Nucleus accumbens (tissue), 56 donors: ENCODE measurements at places on chromosomes 13 and 19.

DNA sequence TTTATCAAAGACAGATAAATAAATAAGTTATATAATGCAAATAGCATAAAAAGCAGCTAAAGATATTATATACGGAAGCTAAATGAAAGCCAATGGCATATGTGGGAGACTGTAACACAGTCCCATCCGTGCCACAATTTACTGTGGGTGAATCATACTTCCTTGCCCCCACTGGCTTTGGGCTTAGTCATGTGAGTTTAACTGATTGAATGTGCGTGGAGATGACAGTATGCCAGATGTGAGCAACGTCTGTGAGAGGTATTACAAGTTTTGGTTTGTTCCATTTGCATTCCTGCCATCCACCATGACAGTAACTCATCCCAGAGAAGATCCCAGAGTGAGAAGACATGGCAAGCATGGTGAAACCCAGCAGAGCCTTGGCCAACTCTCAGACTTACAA, 340.0 kb downstream of the SUCLA2 start:
- DNase-seq: no peak

- DNase-seq: no peak
Measured at GRCh38 chr13:26449063-26449848, 108.2 kb upstream of the WASF3 start.

DNA sequence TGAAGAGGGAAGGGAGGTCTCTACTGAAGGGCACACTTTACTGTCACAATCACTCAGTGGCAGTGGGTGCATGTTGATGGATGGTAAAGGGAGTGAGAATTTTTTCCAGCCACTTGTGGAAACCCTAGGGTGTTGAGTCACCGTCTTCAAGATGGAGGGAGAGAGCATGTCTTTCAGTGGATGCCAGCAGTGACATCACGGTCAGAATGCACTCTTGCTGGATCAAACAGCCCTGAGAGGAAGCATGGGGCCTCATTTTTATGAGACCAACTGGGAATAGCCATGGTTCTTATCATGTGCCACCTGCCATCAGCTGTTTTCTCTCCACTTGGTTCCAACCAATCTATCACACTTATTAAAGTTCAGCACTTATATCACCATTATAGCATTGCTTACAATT, 182.5 kb downstream of the KCNRG start:
- DNase-seq: no peak

DNA sequence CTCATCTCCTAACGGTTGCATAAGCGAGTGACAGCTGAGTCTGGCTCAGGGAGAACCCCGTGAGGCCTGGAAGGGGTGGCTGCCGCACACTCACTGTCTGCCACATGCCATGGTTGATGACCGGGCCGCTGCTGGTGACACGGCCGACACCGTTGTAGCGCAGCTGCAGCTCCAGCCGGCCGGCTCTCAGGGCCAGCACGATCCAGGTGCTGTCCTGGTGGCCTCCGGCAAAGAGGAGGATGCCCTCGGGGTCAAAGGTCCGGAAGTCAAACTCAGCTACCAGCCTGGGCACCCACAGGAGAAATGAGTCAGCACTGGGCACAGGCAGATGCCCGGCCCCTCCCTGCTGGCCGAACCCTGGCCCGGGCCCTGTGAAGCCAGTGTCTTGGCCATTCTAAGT, 31.7 kb downstream of the GAS6 start:
- DNase-seq: no peak

GRCh38 chr13:95641291-95642027, 3.0 kb downstream of the DZIP1 start:
- DNase-seq: no peak

DNA sequence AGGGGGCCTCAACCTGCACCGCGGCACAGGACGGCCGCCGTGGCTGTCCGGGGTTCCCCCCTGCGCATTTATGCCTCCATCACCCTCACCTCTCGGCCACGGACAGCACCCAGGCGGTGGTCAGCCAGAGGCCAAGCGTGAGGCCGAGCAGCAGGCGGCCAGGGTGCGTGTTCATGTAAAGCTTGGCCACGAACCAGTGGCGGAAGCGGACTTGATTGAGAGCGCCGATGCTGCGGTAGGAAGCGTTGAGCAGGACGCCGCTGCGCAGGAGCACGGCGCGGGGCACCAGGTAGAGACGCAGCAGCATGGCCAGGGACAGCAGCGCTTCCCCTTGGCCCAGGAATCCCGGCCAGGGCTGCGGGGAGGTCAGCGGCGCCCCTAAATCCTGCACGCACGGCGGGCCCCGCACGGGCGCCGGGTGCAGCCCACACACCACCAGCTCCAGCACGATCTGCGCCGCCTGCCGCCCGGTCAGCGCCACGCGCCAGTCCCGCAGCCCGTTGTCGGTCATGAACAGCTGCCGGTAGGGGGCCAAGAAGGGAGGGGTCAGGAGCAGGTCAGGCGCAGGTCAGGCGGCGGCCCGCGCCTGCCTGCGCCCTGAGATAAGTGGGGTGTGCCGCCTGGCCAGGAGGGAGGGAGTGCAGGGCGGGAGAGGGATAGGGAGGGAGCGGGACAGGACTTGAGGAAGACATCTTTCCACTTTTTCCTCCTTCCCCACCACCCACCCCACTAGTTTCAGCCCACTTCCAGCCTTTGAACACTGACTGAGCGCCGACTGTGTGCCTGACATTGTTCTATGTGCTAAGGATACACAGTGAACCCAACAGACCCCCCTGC, 6.5 kb downstream of the KCNN4 start:
- DNase-seq: no peak

DNA sequence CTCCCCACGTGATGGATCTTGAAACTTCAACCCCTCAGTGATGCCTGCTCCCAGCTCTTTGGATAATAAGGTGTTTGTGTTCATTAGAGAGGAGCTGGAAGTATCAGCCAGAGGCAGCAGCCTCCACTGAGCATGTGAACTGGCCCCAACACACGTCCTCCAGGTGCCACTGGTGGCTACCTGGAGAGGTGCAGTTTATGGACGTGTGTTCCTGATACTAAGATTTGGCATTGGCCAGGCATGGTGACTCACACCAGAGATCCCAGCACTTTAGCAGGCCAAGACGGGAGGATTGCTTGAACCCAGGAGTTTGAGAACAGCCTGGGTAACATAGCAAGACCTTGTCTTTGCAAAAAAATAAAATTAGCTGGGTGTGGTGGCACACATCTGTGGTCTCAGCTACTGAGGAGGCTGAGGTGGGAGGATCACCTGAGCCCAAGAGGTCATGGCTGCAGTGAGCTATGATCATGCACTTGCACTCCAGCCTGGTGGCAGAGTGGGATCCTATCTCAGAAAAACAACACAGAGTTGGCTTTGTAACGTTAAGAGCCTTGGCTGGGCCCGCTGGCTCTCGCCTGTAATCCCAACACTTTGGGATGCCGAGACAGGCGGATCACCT, 34.4 kb downstream of the SLC25A42 start:
- DNase-seq: no peak

- peak; percentile 6 for DNase-seq
Measured at GRCh38 chr19:20423381-20424197, 142.0 kb downstream of the ZNF737 start.

GRCh38 chr13:83221256-83221655, 661.0 kb downstream of the SLITRK1 start:
- DNase-seq: no peak

DNA sequence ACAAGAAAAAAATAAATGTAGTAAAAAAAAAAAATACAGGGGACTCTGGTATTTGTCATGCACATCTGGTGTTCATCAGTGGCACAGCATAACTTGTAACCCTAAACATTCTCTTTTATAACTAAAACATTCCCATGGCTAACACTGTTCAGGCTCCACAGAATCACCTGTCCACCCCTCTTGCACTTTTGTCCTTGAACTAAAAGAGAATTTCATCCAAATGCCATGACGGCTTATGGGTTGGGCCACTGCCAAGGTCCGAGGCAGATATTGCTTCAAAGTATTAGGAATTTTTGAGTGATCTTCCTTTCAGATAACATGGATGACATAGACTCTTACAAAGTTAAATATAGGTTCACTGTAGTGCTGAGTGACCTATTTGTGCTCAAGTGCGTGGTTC, 25.7 kb upstream of the SERP2 start:
- DNase-seq: no peak

GRCh38 chr19:11378319-11379189, 4.1 kb downstream of the SWSAP1 start:
- peak; percentile 22 for DNase-seq

DNA sequence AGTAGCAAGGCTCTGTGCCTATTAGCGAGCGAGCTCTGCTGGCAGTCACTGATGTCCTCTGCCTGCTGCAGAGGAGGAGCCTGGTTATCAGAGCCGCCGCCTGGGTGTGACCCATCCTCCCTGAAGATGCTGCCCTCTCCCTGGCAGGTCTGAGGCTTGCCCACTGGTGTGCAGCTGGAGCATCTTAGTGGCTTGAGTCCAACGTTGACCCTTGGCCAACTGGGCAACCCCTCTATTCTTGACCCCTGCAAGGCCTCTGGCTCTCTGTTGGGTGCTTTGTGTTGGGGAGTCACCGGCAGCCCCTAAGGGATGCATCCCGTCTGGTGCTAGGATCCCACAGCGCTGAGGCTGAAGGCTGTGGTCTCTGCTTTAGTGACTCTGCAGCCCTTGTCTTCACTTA, 277.9 kb upstream of the SOX1 start:
- DNase-seq: no peak

DNA sequence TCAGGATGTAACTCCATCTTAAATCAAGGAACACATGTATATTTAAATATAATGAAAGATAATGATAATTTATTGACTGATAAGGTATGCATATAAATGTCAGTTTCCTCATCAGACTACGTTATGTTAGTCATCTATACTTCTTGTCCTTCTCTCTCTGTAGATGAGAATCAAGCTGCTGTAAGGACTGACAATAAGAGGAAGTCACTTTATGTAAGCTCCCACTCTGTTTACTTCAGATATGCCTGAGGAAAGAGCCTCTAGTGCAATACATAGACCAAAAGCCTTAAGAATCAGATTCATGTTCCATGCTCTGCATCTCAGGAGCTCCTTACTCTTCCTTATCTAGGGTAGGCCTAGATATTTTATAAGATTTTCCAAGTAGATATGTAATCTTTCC, 9.6 kb upstream of the SLITRK6 start:
- DNase-seq: no peak

DNA sequence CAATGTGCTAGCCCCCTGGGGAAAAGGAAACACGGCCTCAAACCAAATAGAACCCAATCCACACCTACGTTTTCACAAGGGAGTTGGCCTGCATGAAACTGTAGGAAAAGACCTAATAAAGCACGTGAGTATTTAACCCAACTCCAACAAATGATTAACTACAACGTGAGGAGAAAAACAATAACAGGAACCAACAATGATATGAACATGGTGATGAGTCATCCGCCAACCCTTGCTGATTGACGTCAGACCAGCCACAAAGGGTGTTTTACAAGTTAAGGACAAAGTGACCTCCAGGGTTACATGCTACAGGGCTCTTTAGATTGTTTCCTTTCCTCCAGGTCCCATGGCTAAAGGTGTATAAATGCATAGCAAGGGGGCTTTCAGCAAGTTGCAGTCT, 460.5 kb downstream of the COG6 start:
- no peak for DNase-seq

GRCh38 chr19:1261798-1262622, 7.1 kb upstream of the CIRBP start:
- peak; percentile 55 for DNase-seq

GRCh38 chr19:416416-416815, 7.5 kb upstream of the C2CD4C start:
- DNase-seq: no peak

GRCh38 chr13:25218019-25218418, 45.9 kb upstream of the AMER2 start:
- DNase-seq: no peak

DNA sequence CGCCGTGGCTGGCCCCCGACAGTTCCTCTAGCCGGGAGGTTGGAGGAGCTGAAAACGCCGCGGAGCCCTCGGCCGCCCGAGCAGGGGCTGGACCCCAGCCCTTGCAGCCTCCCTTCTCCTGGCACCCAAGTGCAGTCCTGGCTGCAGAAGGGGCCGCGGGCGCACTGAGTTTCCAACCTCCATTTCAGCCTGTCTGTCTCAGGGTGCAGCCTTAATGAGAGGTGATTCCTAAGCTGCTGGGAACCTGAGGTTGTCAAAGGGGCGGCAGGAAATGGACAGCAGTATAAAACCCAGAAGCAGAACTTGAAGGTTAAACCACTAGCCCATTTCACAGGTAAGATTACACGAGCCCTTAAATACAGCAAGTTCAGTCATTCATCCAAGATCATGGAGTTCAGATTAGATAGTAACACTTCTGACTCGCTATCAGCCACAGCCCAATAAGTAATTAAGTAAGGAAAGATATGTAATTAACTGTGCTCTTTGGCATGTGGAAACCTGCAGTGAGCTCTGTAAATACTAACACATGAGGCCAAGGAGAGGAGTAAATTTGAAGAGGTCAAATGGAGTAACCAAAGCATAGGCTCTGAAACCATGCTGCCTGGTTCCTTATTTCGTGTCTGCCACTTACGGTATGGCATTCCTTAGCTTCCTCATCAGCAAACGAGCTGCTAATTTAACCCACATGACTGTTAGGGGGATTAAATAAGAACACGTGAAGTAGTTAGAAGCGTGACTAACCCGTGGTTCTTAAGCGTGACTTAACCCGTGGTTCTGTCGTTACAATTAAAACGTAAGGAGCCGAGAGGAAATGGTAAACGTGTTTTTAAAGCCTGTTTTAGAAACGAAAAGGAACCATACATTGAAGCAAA, 686 bp downstream of the SETDB2 start:
- DNase-seq: no peak

GRCh38 chr19:40872209-40872608, 9.8 kb downstream of the CYP2A7 start:
- DNase-seq: no peak

DNA sequence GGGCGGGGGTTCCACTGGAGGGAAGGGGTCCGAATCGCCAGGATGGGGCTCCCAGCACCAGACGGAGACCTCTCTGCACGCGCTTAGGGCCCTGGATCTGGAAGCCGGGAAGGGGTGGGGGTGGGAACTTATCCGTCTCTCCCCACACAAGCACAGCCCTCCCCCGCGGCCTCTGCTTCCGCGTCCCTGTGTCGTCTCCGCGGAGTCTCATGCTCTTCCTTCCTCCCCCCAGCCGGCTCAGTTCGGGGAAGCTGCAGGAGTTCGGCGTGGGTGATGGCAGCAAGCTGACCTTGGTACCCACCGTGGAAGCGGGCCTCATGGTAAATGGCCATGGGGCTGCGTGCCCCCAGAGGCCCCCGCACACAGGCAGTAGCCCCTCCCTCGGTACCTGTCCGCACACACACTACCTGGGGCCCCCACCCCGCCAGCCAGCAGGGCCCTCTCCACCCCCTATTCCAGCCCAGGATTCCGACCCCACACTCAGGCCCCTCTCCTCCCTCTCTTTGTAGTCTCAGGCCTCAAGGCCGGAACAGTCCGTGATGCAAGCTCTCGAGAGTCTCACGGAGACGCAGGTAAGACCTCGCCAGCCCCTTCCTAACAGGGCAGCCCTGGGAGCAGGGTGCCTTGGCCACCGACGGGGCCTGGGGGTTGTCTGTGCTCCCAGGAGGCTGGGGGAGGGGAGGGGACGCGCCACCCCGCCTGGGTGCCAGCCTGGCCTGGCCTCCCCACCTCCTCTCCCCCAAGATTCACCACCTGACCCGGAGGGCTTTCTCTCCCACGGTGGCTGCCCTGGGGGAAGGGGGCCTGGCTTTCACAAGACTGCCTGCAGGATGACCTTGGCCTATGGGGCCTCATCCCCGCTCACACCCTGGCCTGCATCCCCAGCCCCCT, 3.2 kb downstream of the MIDN start:
- DNase-seq: no peak

GRCh38 chr19:49212016-49212701, 54.6 kb downstream of the TRPM4 start:
- no peak for DNase-seq
